ENCODE measurements at places on chromosomes 6 and 20.

DNA sequence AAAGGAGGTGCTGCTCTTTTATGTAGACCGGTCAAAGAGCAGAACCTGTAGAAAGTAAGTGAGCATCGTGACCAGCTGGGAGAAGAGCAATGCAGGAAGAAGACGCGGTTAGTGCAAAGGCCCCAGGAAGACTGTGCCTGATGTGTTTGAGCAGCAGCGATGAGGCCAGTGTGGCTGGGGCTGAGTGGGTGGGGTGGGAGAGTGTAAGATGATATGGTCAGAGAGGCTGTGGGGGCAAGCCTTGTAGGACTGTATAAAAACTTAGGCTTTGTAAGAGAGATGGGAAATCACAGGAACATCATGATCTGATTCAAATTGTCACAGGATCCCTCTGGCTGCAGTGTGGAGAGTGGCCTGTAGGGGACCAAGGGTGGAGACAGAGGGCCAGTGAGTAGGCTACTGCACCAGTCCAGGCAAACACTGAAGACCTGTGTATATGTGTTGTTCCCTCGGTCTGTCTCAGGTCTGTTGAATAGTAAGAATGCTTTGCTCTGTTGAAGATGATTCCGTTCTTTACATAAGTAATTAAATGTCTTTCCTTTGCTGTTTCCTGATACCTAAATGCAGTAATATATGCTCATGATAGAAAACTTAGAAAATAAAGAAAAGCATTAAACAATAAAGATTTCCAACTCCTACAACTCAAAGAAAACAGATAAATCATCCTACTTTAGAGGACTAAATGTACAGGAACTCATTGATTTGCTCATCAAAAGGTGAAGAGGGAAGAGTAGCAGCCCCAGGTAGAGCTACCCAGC, 23.6 kb upstream of the WFDC2 start:
- no peak for DNase-seq

- DNase-seq: no peak
Observed at GRCh38 chr20:50278377-50278683, 87.7 kb downstream of the CEBPB start.

DNA sequence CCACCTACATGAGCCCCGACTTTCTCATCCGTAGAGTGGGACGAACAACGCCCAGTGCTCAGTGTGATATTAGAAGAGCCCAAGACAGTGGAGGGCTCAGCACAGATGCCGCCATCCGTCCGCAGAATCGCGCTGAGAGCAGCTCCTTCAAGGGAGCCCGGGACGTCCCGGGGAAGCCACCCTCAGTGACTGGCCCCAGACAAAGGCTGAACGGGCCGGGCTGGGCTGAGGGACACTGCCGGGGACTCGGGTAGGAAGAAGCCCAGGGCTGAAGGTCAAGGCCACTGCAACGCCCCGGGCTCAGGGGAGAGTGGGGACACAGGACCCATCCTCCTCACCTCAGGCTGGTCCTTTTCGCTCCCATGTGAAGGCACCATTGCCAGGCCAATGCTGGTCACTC, 12.8 kb upstream of the CHRNA4 start:
- DNase-seq: no peak

DNA sequence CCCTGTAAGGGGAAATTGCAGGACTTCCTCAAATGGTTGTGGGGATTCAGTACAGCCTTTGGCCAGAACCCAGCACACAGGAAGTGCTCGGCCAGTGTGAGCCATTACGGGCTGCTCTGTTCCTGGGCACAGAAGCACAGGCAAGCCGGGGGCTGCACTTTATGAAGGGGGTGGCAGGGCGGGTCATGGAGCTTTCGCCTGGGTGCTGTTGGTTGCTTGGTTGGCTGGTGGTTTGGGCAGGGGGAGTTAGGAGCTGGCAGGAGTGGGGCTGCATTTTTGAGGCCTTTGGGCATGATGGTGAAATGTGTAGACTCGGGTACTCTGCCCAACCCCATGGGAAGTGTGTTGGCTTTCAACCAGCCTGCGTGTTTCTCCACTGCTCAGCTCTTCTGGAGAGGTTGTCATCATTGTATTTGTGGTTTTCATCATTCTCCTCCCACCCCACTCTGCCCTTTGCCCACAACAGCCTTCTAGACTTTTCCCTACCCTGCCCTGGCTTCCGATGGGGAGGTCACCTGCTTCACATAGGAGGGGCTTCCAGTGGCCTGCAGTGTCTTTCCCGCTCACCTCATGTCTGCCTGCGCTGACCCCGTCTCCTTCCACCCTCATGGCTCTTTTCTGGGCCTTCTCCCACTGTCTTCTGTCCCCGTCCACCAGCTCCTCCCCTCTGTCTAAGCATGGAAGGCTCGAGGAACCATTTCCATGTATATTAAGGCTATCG, 16.1 kb upstream of the RBM38 start:
- no peak for DNase-seq

DNA sequence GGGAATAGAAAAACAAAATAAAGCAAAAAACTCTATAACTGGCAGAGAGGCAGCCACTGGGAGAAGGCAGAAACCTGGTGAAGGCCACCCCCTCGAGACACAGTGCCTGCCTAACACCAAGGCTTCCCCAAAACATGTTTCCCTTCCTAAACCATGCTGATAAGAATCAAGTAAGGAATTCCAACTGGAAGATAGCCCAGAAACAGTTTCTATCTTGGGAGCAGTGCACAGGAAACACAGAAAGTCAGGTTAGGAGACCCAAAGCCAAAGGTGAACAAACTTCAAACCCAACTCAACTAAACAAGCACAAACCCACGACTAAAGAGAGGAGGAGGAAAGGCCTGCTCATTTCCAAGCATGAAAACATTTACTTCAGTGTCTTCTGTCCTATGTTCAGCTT, 433.7 kb upstream of the RGS17 start:
- no peak for DNase-seq

DNA sequence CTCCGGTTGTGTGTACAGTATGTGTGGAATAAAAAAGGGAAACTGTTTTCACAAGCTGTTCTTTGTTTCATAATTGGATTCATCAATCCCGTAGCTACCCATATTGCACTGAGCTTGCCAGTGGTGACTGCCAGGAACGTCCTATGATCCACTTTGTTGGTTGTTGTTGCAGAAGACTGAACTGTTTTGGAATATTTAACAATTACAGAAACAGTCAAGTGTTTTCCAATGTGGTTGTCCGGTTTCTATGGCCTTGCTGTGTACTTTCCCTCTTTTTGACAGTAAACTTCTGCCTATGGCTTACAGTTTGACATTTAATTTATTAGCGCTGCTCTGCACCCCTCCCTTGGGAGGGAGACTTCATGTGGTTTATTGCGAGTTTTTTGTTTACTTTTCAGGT, 141.2 kb downstream of the DTNBP1 start:
- DNase-seq: no peak

GRCh38 chr6:127833336-127833735, 67.5 kb downstream of the THEMIS start:
- no peak for DNase-seq

GRCh38 chr6:163711615-163712565, 297.4 kb downstream of the QKI start:
- no peak for DNase-seq

DNA sequence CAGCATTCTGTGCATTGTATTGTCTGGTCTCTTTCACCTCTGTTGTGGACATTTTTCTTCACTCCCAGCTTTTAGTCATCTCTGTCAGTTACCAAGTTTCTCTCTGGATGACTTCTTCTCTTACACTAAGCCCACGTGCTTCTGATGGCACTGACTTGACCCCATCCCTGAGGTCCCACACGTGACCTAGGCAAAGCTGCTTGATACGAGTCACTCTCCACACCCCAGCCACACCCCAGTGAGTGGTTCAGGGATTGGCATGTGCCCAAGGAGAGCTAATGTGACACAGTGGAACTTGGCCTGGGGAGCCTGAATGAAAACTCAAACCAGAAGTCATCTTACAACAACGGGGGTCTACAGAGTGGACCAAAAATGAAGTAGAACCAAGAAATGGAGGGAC, 32.2 kb downstream of the HTR1E start:
- DNase-seq: no peak

DNA sequence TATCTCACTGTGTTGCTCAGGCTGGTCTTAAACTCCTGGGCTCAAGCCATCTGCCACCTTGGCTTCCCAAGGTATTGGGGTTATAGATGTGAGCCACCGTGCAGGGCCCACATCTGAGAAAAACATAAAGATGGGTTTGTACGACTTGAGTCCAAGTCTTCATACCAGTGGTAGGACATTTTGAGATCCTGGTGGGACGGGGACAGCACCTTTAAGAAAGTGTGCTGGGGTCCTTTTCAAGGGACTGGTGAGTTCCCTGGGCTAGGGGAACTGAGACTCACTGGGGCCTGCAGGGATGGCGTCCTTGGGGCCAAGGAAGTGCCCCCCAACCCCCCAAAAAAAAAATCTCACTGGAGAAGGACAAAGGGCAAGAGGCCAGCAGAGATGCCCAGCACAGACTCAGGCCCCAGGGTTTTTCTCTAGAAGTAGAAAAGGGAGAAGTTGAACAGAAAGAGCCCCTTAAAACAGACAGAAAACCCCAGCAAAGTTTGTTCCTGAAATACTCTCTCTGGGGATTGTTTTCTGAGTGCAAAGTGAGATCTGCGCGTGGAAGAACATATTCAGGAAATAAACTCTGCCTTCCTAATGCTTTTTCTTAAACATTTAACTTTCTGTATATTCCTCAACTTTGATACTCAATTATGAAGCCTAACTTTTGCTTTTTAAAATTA, 10.7 kb downstream of the OSBPL2 start:
- no peak for DNase-seq

DNA sequence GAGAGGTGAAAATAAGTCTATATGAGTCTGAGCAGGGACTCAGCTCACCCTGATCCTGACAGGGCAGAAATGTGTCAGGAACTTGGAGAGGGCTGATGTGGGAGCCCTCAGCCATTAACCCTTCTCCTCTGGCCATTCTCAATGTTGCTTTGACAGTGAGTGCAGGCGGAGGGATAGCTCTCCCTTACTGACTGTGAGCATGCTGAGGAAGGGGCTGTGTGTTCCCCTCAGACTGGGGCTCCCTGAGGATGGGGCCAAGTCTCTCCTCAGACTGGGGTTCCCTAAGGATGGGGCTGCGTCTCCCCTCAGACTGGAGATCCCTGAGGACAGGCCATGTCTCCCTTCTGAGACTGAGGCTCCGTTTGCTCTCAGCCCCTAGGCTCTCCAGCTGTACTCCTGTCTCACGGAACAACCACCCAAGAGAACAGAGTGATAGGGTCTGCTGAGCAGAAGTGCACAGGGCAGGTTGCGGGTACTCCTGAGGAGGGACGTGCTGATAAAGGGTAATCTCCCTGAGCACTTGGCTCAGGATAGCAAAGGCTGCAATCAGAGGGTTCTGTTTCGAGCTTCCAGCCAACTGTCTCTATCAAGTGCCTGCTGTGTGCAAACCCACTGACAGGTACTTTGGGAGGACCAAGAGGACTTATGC, 141.0 kb downstream of the MRPL14 start:
- DNase-seq: no peak

DNA sequence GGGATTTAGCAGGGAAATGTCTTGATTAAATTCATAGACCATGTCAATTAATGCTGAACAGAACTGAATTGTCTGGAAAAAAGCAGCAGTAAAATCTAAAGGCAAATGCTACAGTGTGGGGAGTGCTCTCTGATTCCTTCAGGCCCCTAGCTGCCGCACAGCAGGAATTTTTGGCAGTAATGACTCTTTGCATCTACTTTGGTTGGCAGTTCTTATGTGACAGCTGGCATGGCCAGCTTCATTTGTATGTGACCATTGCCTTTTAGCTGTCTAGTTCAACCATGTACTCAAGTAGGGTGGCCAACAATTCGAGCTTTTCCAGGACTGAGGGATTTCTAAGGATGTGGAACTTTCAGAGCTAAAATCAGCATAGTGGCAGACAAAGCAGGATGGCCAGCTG, 499.1 kb upstream of the MAN1A1 start:
- DNase-seq: no peak

DNA sequence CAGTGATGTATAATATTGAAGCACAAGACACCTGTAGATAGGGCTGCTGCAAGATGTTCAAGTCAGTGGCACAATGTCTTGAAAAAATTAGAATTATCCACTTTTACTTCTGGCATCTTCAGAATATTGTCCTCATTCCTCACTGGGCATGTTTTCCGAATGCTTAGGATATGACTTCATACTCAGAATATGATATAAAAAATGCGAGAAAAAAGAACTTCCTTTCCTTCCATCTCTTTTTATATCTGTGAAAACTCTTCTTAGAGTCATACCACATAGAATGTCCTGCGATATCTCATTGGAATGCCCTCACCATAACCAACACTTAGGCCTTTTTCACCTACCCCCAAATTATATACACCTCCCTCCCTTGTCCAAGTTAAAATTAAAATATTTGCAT, 4.6 kb downstream of the MAS1L start:
- DNase-seq: no peak

GRCh38 chr20:8470156-8470555, 338.1 kb downstream of the PLCB1 start:
- DNase-seq: no peak

- DNase-seq: no peak
Observed at GRCh38 chr6:108222504-108222903, 38.3 kb downstream of the SNX3 start.

DNA sequence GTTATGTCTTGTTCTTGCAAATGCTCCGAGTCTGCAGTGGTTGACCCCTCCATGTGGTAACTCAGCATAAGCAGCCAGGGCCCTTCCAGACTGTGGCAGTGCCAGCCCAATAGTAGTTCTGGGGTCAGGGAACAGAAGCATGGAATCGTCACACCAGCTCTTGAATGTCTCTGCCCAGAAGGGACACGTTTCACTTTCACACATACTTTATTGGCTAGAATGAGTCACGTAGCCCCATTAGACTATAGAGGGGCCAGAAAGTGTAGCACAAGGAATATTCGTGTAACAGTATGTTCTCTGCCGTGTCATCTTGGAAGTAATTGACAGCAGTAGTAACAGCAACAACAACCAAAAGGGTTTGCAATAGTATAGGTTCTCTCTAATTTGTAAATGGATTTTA, 254.7 kb downstream of the FARS2 start:
- no peak for DNase-seq

DNA sequence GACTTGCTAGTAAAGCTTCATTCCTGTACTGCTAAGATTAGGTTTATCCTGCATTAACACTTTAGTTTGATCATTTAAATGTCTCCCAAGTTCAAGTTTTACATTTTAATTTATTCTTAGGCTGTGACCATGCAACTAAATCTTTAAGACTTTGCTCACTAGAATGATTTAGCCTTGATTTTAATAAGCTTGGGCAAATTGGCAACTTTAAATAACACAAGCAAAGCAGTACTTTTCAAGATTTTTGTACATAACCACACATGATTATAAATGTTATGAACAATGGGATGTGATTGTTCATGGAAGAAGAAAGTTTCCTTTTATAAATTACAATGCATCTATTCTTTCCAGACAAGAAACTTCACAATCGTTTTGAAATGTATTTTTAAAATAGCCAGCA, 948.0 kb upstream of the EPHA7 start:
- DNase-seq: no peak

GRCh38 chr6:168097221-168097620, 18.2 kb upstream of the FRMD1 start:
- DNase-seq: no peak

All from T-helper 17 cell (primary cell).